ENCODE measurements at places on chromosomes 3 and 15. TPM values are rescaled to one million over a fixed set of nuclear protein-coding genes. Genes with fewer than 3 reads are reported as not detected.

DNA sequence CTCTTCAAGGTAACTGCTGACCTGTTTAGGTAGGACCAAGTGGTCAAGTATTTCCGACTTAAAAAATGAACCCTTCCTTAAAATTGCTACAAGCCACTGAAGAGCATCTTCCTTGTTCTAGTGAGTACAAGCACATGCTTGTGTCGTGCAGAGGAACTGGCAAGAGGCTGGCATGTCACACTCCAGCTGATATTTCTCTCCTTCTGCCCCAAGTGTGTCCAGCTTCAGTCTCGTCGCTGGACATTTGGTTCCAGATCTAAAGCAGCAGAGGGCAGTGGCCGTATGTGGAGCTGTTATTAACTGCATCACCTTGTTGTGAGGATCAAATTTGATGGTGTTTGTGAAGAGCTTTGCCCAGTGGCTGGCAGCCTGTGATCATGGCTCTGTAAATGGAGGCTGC is 10.0 kb downstream of the RBP2 start:
- no peak for DNase-seq

GRCh38 chr3:40476478-40477470 is at the start of gene ZNF619:
TSS of gene ZNF619 (plus strand) at chr3:40477122. CDS start at chr3:40477980, 858 bp downstream.
- peak; percentile 49 for DNase-seq

The EPHA6 gene
- total RNA-seq, result not detected

DNA sequence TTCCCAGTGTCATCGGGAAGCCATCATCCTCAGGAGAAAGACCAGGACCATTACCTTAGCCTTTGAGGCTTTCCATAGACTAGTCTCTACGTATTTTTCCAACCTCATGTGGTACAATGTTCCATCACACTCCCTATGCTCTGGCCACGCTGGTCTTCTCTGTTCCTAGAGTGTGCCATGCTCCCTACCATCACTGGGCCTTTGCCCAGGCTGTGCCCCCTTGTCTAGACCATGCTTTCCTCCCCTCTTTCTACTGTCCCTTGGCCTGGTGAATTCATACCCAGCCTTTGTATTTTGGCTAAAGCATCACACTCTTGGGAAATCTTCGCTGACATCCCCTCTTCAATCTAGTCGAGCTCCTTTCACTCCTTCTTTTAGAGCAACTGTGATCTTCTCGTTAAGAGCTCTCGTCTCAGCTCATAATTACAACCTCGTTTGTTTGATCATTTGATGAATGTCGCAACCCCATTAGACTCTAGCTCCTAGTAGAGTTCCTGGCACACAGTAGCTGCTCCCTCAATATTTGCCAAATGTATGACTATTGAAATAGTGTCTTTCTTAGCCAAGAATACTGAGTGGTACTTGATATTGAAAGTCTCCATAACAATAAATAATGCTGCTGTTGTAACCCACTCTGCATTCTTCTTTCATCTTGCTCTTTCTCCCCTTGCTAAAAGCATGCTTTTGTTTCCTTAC is 100.2 kb upstream of the FAM3D start:
- no peak for DNase-seq

The ROPN1 gene
- not detected for total RNA-seq

The CCDC39 gene
- total RNA-seq, result not detected

The MUC13 gene
- not detected for total RNA-seq
